ENCODE measurements at places on chromosomes 11 and 22. TPM values are rescaled to one million over a fixed set of nuclear protein-coding genes. Genes with fewer than 3 reads are reported as not detected.
A peak's percentile ranks its signal among the peaks of the same experiment; 100 is the strongest.

Gene KRTAP5-8
- total RNA-seq = not detected

Gene OR5P2
- total RNA-seq = not detected

Gene DGCR6
- total RNA-seq = 4.2 TPM

Gene BBOX1
- total RNA-seq = 2.3 TPM

Gene IRF7
- total RNA-seq = 22.5 TPM

Gene GRIA4
- total RNA-seq = not detected

Gene TOB2
- 31.5 TPM for total RNA-seq

DNA sequence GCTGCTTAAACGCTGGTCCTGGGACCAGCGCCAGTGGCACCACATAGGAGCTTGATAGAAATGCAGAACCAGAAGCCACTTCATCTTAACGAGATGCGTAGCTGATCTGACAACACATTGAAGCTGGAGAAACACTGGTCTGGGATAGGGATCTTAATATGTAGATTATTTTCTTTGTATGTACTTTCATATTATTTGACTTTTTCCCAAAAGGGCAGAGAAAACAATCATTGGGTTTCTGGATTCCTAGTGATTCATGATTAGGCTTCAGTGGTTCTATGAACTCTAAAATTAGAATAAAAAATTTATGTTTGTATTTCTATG lies 12.3 kb downstream of the MPEG1 start:
- no peak for DNase-seq

DNA sequence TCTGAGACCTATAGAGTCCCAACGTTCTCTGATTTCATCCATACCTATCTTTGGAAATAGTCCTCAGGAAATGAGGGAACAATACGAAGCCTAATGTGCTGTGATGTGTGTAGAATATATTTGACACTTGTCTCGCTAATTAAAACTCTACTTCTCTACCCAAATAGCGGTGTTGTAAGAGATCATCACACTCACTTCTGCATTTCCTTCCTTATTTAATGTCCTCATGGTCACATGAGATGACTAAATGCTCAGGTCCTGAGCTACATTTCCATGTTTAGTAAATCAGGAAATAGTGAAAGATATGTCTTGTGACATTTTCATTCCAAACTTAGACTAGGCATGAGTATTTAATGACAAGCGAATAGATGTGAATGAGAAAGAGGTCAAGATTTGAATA lies 112.3 kb downstream of the MAML2 start:
- DNase-seq = no peak

DNA sequence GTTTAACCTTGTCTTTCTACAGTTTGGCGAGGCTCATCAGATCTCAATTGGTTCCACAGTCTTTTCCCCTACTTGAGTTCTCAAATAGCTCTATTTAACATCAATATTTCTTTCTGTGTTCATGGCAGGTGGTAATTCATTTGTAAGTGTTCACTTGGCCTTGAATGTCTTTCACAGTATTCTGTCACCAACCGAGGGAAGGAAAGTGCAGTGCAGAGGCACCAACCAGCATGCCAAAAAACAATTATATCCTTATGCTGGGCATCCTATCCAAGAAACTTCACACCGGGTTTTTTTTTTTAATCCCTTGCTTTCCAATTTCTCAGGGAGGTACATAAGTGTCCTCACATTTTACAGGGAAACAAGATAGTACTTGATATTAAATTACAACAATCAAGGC lies 55.0 kb upstream of the ZC3H12C start:
- no peak for DNase-seq

- peak; percentile 65 for DNase-seq
Observed at GRCh38 chr22:42939451-42939881, 75.5 kb downstream of the PACSIN2 start.

DNA sequence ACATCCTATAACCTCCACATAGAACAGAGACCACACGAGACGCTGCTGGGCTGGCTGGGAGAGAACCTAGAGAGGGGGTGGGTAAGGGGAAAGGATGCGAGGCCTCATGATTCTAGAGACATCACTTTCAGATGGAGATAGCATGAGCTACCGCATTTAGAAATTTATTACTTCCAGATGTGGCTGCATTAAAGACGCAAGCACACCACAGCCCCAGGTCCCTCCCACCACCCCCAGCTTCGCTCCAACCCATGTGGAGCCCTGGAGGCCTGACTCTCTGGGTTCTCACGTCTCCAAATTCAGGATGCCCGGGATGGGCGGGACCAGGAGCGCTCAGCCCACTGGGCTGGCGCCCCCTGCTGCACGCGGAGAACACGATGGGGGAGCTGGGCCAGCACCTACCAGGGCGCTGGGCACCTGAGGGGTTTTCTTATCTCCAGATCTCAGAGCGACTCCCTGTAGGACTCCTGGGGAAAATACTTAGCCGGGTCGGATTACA lies 13.6 kb downstream of the MRPL21 start:
- DNase-seq = no peak

DNA sequence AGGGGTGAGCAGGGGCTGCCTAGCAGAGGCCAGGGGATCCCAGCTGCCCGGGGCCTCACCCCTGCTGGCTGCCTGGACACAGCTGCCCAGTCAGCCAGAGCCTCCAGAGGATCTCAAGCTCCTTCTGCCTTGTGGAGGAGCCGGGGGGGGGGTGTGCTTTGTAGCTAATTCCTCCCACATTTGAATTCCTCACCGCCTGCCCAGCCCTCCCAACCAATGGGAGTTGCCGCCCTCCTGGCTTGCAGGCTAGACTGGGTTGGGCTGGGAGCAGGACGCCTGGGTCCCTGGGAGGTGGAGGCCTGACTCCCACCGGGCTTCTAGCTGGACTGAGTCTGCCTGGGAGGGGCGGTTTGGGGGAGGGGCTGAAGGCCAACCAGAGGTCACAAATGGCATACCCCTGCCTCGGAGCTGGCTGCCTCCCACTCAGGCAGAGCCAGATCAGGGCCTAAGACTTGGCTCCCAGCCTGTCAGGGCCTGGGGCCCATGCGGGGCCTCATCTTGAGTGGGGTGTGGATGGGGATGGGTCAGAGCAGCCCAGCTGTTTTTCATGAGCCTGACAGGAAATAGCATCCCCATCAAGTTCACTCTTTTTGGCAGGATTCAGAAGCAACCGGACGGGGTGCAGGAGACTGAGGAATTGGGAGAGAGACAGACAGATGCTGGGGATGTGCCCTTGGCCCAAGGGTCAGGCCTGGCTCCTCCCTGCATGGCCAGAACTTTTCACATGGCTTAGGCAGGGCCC lies 29.2 kb upstream of the PDE2A start:
- DNase-seq = no peak

- no peak for DNase-seq
Observed at GRCh38 chr11:16363706-16364105, 7.4 kb upstream of the SOX6 start.

GRCh38 chr11:67642173-67643120 lies 2.9 kb upstream of the TBX10 start:
- DNase-seq = no peak

- peak; percentile 50 for DNase-seq
Observed at GRCh38 chr11:35237351-35237750, 98.4 kb downstream of the CD44 start.

DNA sequence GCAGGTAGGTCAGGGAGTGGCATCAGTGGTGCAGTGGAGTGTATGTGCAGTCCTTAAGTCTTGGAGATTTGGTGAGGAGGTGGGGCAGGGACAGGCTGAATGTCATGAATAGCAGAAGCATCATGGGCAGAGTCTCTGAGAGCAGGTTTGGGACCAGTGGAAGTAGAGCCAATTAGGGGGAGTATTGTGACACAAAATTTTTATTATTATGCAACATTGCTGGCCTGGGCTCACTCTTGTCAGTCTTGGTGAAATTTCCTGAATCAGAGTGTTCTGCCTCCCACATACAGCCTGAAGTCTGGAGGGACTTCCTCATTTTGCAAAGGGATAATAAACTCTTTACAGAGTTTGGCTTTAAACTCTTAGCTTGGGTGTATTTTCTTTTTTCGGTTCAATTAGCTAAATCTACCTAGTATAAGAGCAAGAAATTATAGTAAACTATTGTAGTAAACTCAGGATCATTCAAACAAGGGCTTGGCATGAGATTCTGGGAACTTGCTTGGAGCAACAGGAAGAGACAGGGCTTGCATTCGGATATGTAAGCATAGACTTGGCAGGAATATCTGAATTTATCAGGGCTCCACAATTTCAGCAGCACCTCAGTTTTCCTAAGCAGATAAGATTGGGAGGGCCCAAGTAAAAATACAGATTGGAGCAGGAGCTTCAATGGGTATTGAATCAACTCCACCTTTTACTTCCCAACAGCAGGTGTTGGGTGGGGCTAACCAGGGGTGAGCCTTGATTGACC lies 67.7 kb downstream of the FDX1 start:
- no peak for DNase-seq
